ENCODE measurements at places on chromosomes 1 and 21.

DNA sequence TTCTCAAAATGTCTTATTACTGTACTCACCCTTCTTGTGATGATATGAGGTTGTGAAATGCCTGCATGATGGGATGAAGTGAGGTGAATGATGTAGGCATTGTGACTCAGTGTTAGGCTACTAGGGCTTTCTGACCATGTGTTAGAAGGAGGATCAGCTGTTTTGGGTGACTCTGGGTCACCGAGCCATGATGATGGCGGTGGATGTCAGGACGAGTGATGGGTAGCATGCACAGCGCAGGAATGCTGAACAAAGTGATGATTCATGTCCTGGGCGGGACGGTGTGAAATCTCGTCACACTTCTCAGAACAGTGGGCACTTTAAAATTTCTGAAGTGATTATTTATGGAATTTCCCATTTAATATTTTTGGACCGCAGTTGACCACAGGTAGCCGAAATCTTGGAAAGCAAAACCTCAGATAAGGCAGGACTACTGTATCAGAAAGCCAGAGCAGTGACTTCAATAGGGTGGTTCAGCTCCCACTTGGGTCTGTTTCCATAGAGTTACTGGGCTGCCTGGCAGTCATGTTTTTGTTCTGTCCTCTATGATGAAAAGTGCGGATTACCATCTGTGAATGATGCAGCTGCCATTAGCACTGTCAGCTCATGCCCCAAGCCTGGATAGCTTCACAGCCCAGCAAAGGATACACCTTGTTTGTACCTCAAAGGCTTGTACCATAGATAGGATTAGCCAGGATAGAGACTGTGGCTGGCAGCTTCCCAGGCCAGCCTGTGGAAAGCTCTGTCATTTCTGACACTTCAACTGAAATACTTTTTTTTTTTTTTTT, 26.6 kb downstream of the IL6R start:
- DNase-seq = no peak

DNA sequence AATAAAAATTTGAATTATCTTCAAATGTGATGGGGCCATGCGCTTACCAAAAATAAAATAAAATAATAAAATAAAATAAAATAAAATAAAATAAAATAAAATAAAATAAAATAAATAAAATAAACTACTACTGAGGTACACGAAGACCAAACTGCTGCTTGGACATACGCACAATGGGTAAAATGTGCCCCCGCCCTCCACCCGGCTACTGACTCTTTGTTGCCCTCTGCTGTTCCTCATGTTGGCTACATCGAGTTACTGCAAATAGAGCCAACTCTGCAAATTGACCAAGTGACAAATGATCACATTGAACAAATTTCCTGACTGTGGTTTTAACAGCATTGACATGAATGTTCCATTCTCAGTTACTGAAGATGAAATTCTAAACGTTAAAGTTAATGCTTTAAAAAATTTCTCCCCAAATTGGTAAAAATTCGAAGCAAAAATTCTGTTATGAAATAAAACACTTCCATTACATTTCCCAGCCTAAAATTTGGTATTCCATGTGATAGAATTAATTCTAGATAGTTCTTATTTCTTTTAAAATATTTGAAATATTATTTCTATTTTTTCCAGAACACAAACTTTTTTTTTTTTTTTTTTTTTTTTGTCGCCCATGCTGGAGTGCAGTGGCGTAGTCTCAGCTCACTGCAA, 18.8 kb upstream of the MAP1LC3C start:
- no peak for DNase-seq

- no peak for DNase-seq
These were observed 10.5 kb downstream of the PADI3 start for GRCh38 chr1:17259233-17259873.

- DNase-seq = no peak
These were observed 28.8 kb downstream of the KRTAP21-3 start for GRCh38 chr21:30689822-30690221.

DNA sequence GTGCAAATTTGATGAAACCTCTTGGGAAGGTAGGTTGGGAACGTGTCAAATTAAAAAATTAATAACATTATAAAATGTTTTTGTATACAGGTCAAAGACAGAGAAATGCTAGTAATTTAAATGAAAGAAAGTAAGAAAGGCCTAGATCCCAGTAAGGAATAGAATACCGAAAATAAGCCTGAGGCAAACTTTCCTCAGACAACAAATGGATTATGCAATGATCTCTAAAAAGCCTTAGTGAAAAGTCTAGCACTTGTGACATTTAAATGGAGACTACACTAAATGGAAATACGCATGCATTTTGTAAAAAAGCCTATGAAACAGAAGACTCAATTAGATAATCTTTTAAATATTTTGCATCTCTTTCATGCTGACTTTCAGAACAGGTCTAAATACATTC, 138.5 kb upstream of the ZNHIT6 start:
- DNase-seq = no peak

GRCh38 chr1:228841632-228842031, 106.4 kb downstream of the RHOU start:
- DNase-seq = no peak

GRCh38 chr1:234686035-234686434, 76.1 kb upstream of the IRF2BP2 start:
- DNase-seq = no peak

GRCh38 chr1:5563861-5564577, 428.2 kb downstream of the NPHP4 start:
- no peak for DNase-seq

DNA sequence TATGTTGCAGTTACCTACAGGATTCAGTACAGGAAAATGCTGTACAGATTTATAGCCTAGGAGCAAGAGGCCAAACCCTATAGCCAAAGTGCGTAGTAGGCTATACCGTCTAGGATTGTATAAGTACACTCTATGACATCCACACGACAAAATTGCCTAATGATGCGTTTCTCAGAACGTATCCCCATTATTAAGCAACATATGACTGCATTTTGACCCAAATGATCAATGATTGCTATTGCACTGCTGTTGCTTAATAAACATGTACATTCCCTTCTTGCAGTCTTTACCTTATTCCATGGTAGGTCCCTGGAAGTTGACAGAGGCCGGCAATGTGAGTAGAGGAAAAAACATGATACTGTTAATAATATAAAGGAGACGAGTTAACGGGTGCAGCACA, 33.0 kb downstream of the LRRC8C start:
- no peak for DNase-seq

- no peak for DNase-seq
These were observed 11.6 kb downstream of the KRTAP24-1 start for GRCh38 chr21:30271156-30271555.

- no peak for DNase-seq
These were observed 116.9 kb upstream of the CD34 start for GRCh38 chr1:208027861-208028260.

- DNase-seq = no peak
These were observed 158.4 kb upstream of the C8B start for GRCh38 chr1:57124170-57124569.

GRCh38 chr1:153364766-153365666, 7.4 kb downstream of the S100A9 start:
- DNase-seq = no peak

GRCh38 chr1:179066471-179066870, 15.4 kb upstream of the TOR3A start:
- no peak for DNase-seq

DNA sequence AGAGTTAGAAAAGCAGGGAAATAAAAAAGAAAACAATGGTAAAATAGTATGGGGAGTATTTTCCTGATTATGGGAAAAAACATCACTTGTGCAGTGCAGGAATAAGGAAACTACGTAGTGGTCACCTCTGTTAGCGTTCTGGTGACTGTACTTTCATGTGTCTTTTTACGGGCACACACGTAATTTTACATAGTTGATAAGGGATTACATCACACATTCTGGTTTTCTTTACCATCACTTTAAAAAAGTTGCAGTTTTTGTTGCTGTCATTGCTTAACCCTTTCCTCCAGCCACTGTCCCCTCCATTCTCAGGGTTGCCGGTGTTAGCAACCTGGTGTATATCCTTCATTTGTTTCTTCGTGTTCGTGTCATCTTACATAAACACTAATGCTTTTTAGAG, 35.1 kb downstream of the CNIH3 start:
- no peak for DNase-seq

GRCh38 chr21:17777072-17777765, 41.9 kb downstream of the C21orf91 start:
- no peak for DNase-seq
